ENCODE measurements at places on chromosomes 5 and 9.

- DNase-seq: no peak
Observed at GRCh38 chr9:29740518-29740917, 2167.2 kb upstream of the C9orf72 start.

DNA sequence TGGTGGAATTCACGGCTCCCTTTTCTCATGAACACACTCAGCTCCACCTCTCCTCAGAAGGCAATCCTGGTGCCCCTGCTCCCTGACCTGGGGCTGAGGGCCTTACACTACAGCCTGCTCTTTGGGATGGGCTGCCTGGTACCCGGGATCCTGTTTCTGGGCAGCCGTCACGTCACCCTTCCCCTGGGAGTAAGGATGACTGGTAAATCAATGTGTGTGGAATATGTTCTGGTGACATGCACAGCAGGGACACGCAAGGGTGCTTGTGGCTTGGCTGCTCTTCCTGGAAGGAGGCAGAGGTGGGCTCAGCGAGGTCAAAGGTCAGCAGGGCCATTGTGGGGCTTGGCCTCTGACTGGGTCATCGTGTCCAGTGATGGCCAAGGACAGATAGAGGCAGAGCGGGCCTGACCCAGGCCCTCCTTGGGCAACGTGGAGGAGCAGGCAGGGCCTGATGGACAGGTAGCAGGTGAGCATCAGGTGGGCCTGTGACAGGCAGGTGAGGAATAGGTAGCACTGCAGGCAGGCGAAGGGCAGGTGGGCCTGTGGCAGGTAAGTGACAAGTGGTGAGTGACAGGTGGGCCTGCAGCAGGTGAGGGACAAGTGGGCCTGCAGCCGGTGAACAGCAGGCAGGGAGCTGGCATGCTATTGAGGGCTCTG, 399.4 kb upstream of the IRX4 start:
- DNase-seq: no peak

- no peak for DNase-seq
Observed at GRCh38 chr5:59483971-59484472, 409.5 kb downstream of the PDE4D start.

- no peak for DNase-seq
Observed at GRCh38 chr9:8784838-8785237, 985.3 kb upstream of the DMAC1 start.

GRCh38 chr9:112997236-112997941, 14.6 kb downstream of the ZNF883 start:
- no peak for DNase-seq

DNA sequence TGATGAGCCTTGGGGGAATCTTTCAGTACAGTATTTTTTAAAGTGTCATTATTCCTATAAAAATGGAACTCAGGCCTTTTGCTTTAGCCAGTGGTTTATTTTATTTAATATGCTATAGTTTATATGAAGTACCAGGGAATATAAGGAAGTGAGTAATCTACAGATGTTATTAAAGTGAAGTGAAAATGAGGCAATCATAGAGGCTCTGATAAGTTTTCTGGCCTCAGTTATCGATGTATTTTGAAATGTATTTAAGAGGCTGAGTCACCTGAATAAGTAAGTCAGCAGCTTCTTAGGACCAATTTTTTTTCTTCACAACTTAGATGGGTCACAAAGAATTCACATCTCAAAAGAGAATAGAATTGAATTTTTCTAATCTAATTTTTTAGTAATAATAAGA, 829.0 kb downstream of the DNAH5 start:
- no peak for DNase-seq

GRCh38 chr5:63125392-63125791, 546.8 kb downstream of the LRRC70 start:
- DNase-seq: no peak

DNA sequence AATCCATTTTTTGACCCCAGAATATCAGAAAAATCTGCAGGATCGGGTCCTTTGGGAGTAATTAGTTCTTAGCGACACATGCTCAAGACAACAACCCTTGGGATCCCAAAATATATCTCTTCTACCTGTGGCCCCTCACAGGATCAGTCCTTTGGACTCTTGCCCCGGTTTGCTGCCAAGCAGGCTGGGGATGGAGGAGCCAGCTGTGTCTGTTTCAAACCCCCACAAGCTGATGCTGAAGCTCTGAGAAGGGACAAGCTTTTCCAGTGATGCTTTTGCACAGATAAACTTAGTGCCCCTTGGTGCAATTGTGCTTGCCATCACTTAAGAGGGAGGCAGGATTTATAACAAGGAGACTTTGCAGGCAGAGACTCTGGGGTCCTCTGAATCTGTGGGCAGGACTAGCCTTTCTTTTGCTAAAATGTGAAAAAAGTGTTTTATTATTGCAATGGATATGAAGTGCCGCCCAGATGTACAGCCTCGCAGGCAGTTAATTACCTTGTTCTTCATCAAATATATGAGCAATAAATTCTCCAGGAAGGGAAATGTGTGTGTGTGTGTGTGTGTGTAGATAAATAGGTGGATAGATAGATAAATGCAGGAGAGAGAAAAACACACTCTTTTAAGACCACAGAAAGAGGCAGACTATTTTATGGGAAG, 9.6 kb upstream of the LHX2 start:
- no peak for DNase-seq

DNA sequence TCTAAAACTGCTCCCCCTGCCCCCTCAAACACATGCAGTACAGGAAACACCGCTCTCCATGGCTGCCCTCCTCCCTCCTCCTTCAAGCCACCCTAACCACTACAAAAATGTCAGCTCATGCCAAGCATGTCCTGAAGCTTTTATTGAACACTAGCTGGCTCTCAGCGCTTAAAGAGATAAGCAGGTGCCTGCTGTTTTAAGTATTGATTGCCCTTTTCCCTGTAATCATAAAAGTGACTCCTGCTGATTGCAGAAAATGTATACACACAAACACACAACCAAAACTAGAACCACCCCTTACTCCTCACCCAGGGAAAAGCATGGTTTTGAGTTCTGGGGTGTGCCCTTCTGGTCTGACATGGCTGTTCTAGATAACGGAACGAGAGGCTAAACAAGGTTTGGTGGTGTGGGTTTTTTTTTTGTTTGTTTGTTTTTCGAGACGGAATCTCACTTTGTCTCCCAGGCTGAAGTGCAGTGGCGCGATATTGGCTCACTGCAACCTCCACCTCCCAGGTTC, 3.7 kb upstream of the UCK1 start:
- no peak for DNase-seq

DNA sequence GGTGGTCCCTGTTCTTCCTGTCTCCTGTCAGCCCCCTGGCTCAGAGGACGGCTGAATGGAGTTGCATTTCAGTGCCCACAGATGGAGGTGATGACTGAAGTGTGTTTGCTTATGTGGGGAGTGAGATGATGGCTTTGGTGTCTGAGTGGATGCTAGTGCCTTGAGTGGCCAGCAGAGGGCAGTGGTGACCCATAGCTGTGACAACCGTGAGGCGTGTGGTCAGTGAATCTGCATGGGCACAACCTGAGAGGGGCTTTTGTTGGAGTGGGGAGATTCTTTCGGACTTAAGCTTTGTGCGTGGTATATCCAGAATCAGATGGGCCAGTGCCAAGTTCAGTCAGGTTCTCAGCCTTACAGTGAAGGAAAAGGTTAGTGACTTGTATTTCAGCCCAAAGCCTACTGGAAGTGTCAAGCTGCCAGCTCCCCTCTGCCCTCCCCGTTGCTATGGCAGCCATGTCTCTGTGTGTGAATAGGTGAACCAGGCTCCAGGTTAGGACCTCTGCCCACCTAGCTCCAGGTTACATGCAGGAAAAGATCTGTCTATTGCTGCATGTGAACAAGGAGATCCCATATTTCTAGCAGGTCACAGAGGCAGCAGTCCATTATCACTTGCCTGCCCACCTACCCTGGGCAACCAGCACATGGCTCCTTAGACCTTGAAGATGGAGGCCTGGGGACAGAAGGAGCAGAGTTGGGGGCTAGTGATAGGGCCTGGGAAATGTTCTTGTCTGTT, 14.7 kb upstream of the CXXC5 start:
- no peak for DNase-seq

DNA sequence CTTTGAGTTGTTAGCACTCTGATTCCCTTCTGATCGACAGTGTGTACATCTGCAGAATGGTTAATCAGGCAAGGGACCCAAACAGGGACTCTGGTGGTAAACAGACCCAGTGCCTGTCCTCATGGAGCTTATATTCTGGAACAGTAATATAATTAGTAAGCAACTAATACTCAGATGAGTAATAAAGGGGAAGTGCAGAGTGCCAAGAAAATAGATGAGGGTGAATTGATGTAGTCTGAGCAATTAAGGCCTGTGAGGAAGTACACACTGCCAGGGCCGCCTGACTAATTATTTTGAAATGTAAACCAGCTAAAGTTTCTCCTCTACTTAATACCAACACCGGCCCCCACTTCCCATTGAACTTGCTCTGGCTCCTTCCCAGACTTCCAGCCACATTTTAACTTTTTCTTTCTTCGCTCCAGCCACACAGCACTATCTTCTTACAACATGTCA, 4.2 kb downstream of the DHX29 start:
- no peak for DNase-seq

DNA sequence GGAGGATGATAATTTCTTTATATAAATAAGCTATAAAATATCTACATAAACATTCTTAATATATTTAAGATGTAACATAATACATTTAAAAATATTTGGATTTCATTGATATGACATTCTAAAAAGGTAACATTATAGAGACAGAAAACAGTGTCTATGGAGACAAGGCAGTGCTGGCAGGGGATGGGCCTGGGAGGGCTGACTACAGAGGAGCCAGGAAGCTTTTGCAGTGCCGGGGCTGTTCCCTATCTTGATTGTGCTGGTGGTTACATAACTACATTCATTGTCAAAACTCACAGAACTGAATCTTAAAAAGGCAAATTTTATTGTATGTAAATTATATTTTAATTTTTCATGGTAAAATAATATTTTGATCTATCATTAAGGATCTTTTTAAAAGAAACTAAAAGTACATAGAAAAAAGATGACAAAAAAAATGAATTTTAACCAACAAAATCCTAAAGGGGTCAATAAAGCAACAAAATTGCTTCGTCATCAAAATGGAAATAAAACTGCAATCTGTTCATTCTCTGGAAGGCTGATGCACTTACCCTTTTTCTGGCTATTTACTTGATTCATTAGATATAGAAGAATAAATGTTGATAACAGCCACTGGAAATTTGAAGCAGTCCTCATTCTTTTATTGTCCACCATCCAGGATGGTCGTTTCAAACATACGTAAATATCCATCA, 26.3 kb downstream of the LIFR start:
- DNase-seq: no peak

DNA sequence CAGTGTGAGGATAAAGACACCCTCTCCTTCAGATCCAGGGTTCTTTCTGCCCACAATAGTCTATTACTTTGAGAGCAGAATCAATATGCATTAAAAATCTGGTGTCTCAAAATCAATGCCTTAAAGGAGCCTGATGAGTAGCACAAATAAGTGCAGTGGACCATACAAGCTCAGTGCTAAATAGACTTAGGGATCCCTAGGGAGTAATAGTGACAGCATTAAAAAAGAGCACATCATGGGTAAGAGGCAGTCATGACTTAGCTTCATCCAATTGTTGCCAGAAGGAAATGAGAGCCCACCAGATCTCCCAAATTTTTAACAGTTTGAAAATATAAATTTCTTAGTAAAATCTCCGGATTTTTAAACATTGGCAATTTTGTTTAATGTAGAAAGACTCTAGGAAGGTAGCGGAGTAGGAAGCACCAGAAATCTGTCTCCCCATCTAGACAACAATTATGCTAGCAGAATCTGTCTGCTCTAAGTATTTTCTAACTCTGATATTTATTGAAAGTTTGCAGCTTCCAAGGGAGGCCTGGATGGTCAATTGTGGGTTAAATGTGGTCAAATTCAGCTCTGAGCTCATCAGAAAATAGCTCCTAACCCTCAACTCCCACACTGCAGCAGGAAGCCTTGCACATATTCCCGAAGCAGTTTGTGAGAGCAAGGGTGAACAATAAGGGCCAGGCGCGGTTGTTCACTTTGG, 443.9 kb downstream of the TLE1 start:
- DNase-seq: no peak

- DNase-seq: peak; percentile 75
Observed at GRCh38 chr9:95875305-95876137, at the start of gene ERCC6L2. TSS of gene ERCC6L2 (plus strand) at chr9:95875691. CDS start at chr9:95876039, 348 bp downstream.

DNA sequence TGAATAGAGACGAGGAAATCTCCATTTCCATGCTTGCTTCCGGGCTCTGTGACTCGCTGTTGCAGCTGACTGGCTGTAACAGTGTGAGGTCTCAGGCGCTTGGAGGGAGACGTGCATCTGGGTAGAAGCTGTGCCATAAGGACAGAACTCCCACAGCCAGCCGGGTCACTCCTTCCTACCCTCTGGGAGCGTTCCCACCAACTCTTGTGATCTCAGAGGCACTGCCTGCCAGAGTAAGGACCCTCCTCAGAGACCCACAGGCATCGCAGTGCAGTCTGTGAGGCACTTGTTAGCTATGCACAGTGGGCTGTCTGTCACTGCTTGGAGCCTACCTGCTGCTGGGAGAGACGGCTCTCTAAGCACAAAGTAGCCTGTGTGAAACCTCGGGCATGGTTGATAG, 203.4 kb upstream of the SEMA6A start:
- DNase-seq: no peak

GRCh38 chr9:110742741-110743371, 74.3 kb downstream of the MUSK start:
- DNase-seq: no peak

GRCh38 chr9:77987081-77987656, 44.4 kb downstream of the GNAQ start:
- no peak for DNase-seq

GRCh38 chr9:75168270-75169178, 80.2 kb downstream of the OSTF1 start:
- DNase-seq: no peak

GRCh38 chr9:84499969-84500582, 159.5 kb upstream of the SLC28A3 start:
- DNase-seq: no peak

DNA sequence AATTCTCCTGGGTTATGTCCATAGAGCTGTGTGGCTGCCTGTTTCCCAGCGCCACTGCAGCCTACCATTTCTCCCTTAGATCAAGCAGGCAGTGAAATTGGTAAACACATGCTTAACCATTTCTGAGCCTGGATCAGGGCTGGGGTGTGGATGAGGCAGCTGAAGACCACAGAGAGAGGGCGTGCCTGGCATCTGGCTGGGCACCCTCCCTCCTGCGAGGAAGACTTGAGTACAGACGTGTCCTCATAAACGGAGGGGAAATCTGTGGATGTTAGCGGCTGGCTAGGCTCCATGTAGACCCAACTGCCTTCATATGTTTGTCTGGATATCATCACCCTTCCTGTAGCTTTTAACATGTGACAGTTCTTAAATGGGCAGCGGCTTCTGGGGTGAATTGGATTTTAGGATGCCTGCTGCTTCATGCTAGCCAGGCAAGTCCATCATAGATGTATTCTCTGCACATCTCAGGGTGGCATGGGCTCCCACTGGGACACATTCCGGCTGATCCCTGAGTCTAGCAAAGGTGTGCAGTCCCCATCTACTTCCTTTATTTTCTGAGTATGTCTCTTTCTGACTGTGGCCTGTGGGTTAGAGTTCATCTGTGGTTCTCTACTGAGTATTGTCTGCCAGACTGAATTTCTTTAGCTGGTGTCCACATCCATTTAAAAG, 11.0 kb downstream of the RGS3 start:
- DNase-seq: no peak

- DNase-seq: no peak
Observed at GRCh38 chr5:170368586-170368985, 20.6 kb downstream of the KCNMB1 start.

Data from esophagus squamous epithelium (tissue), 5 donors.